ENCODE measurements at places on chromosomes 1 and 21. TPM values are rescaled to one million over a fixed set of nuclear protein-coding genes. Genes with fewer than 3 reads are reported as not detected.

- DNase-seq = no peak
These were observed 217.6 kb upstream of the NFIA start for GRCh38 chr1:60864722-60865121.

- no peak for DNase-seq
These were observed 33.6 kb upstream of the TNFSF18 start for GRCh38 chr1:173084292-173084691.

DNA sequence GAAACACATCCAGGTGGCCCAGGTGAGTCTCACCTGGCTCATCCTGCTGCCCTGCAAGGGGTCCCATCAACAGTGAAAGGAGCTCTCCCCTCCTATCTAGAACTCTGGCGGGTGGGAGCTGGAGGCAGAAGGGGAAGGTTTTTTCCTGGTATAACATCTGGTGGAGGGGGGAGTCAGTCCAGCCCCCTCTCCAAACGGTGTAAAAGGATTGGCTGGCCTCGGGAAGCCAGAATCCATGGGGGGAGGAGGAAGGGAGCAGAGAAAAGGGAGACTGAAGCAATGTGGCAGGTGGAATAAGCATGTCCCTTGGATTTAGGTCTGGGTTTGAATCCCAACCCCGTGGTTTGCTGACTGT lies 1.2 kb upstream of the CAMK2N1 start:
- no peak for DNase-seq

GRCh38 chr1:118949315-118949714 lies 38.8 kb downstream of the TBX15 start:
- DNase-seq = no peak

- DNase-seq = no peak
These were observed 4.3 kb downstream of the ATP8B2 start for GRCh38 chr1:154329551-154330131.

DNA sequence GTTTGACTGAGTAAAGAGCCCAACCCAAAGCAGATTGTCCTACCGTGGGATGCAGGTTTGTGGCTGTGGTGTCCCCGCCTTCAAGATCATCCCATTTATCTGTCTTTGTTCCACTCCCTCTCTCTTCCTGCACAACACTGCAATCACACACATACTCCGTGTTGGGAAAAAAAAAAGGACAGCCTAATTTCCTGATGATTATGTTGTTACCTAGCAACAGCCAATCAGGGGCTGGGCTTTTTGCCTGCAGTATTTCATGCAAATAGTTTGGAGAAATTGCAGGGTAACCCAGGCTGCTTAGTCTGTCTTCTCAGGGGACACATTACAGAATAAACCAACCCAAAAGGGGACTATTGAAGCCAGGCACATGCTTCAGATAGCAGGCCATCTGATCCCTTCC lies 38.3 kb downstream of the PHC2 start:
- no peak for DNase-seq

GRCh38 chr1:32485554-32486255 lies 20.8 kb downstream of the ZBTB8B start:
- DNase-seq = no peak

GRCh38 chr1:2999571-2999970 lies 21.7 kb upstream of the ACTRT2 start:
- DNase-seq = no peak

GRCh38 chr1:84634536-84635205 lies 55.6 kb downstream of the SSX2IP start:
- no peak for DNase-seq

Gene CNR2
- not detected for total RNA-seq

Gene FLG2
- total RNA-seq = not detected

Gene DMRTA2
- total RNA-seq = 0.29 TPM

Measured in type B pancreatic cell (in vitro differentiated cells).